ENCODE measurements at places on chromosomes 7 and 10.

GRCh38 chr10:125038637-125039036 is 96.7 kb downstream of the ZRANB1 start:
- no peak for DNase-seq
- H3K36me3 ChIP-seq, result no peaks in the 10 kb centered on the region
- H3K27me3 ChIP-seq, result no peaks in the 10 kb centered on the region
- H3K4me1 ChIP-seq, result no peaks in the 10 kb centered on the region
- H3K4me3 ChIP-seq, result no peak overlapping the region

DNA sequence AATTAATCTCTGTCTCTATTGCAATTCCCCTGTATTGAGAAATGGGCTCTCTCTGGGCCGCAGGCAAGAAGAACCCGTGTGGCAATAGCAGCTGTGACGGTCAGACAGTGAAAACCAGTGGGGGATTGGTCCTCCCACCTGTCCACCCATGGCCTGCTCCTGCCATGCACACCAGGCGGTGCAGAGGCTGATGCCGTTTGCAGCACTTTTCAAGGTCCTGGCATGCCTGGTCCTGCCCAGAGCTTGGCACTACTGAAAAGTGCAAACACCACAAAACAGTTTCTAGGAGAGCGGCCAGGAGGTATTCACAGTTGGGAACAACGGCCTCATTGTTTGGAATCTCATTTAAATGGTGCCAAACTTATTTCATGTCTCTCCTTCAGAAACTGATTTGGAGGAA is 41.5 kb downstream of the PSPH start:
- no peak for DNase-seq
- H3K4me3 ChIP-seq, result no peak overlapping the region
- H3K27me3 ChIP-seq, result no peaks in the 10 kb centered on the region
- peaks cover 16% of the 10 kb centered on the region for H3K36me3 ChIP-seq

DNA sequence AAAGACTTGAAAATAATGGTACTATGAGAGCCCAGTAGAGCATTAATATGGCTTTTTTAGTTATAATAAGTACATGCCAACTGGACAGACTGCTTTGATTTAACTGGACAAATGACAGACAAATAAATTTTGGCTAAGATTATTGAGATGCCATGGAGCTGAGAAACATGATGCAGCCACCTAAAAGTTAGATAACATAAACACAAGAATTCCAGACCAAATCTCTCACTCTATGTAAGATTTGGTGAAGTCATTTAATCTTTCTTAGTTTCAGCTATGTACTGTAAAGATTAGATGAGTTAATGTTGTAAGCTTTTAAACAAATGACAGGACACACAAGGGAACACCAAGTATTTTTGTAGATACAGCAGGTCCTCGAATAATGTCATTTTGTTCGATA is 118.2 kb downstream of the CACNA2D1 start:
- DNase-seq, result no peak
- no peak overlapping the region for H3K4me3 ChIP-seq
- H3K27me3 ChIP-seq, result no peaks in the 10 kb centered on the region
- no peaks in the 10 kb centered on the region for H3K36me3 ChIP-seq

DNA sequence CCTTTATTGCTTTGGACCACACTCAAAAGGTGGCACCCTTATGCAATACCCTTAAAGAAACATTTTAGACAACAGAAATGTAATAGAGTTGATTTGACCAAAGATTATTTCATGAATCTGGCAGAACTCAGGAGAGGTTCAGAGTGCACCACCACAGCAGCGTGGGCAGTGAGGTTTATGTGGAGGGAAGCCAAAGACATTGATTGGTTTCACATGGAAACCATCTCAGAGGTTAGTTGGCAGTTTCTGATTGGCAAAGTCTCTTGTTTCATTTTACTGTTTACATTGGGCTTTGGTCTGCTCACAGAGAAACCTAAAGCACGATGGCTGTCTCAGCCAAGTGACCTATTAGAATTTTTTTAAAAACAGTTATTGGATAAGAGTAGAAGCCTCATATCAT is 101.3 kb downstream of the SDHAF3 start:
- H3K4me1 ChIP-seq, result no peaks in the 10 kb centered on the region
- no peaks in the 10 kb centered on the region for H3K36me3 ChIP-seq
- H3K27me3 ChIP-seq, result peaks cover 2% of the 10 kb centered on the region
- no peak overlapping the region for H3K27ac ChIP-seq

DNA sequence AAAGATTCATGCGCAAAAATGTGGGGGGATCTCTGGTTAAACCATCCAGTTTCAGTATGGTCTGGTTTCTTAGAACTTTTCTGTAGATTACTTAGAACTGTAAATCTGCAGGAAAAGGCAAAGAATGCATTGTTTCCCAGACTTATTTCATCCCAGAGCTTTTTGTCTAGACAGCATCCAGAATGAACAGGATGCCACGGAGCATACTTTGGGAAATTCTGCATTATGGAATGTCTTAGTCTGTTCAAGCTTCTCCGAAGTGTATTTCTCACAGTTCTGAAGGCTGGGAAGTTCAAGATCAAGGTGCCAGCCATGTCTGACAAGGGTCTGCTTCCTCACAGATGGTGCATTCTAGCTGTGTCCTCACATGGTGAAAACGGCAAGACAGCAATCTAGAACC is 136.3 kb downstream of the INHBA start:
- H3K27ac ChIP-seq, result no peak overlapping the region
- H3K4me3 ChIP-seq, result no peak overlapping the region
- H3K4me1 ChIP-seq, result no peaks in the 10 kb centered on the region
- no peaks in the 10 kb centered on the region for H3K36me3 ChIP-seq

GRCh38 chr7:25694699-25695098 is 457.3 kb upstream of the NFE2L3 start:
- no peaks in the 10 kb centered on the region for H3K4me1 ChIP-seq
- no peak for DNase-seq
- H3K4me3 ChIP-seq, result no peak overlapping the region
- peaks cover 8% of the 10 kb centered on the region for H3K27me3 ChIP-seq

- H3K4me1 ChIP-seq, result peaks cover 8% of the 10 kb centered on the region
- H3K4me3 ChIP-seq, result no peak overlapping the region
- no peak for DNase-seq
- H3K36me3 ChIP-seq, result peaks cover 12% of the 10 kb centered on the region
- H3K27ac ChIP-seq, result no peak overlapping the region
These were observed 41.3 kb upstream of the GGCT start for GRCh38 chr7:30545791-30546555.

- H3K36me3 ChIP-seq, result no peaks in the 10 kb centered on the region
- no peak overlapping the region for H3K4me3 ChIP-seq
- no peaks in the 10 kb centered on the region for H3K4me1 ChIP-seq
- no peak overlapping the region for H3K27ac ChIP-seq
These were observed 40.2 kb downstream of the ANKRD61 start for GRCh38 chr7:6071406-6071805.

GRCh38 chr7:155011086-155011485 is 8.2 kb upstream of the PAXIP1 start:
- peaks cover 5% of the 10 kb centered on the region for H3K27me3 ChIP-seq
- no peaks in the 10 kb centered on the region for H3K4me1 ChIP-seq
- no peak for DNase-seq
- no peak overlapping the region for H3K4me3 ChIP-seq

DNA sequence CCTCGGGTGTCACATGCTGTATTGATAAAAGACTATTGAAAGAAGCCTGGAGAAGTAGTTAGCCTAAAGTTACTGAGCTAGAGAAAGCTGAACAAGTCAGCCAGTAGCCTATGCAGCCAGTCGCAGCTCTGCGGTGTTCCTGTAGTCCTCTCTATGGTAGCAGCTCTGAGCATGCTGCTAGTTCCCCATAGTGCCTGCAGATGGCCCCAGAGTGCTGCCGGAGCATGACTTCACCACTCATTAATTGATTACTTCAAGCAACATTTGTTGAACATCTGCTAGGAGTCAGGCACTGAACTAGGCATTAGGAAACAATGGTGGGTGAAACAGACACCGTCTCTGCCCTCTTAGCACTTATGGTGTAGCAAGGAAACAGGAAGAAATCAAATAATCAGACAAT is 422.7 kb downstream of the SORCS3 start:
- no peaks in the 10 kb centered on the region for H3K27me3 ChIP-seq
- H3K4me3 ChIP-seq, result no peak overlapping the region
- no peaks in the 10 kb centered on the region for H3K36me3 ChIP-seq

GRCh38 chr10:6411436-6411835 is 168.6 kb downstream of the PRKCQ start:
- H3K4me3 ChIP-seq, result no peak overlapping the region
- H3K27ac ChIP-seq, result no peak overlapping the region
- peaks cover 38% of the 10 kb centered on the region for H3K4me1 ChIP-seq
- DNase-seq, result no peak

DNA sequence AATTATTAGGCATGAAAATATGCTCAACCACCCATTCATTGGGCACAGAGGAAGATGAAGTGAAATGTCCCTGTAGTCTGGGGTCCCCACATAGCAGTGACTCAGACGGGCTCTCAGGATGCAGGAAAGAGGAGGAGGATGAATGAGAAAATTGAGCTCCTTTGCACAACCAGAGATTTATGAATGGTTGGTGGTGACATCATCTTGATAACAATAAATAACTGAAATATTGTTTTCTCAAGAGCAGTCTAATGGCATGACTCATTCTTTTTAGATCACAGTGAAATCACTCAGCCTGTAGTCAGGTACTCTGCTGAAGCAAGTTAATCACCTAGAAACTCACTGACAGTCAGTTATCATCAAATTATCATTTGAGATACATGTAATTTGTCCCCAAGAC is 254.1 kb downstream of the RELN start:
- no peak overlapping the region for H3K27ac ChIP-seq
- no peaks in the 10 kb centered on the region for H3K36me3 ChIP-seq
- no peaks in the 10 kb centered on the region for H3K4me1 ChIP-seq

- no peaks in the 10 kb centered on the region for H3K36me3 ChIP-seq
- no peak overlapping the region for H3K4me3 ChIP-seq
- H3K27me3 ChIP-seq, result peaks cover 8% of the 10 kb centered on the region
- H3K27ac ChIP-seq, result no peak overlapping the region
- peaks cover 2% of the 10 kb centered on the region for H3K4me1 ChIP-seq
- no peak for DNase-seq
These were observed 14.7 kb downstream of the GPR141 start for GRCh38 chr7:37698276-37698675.

- no peaks in the 10 kb centered on the region for H3K27me3 ChIP-seq
- DNase-seq, result no peak
- H3K4me3 ChIP-seq, result peak overlapping the region; percentile 57
- H3K4me1 ChIP-seq, result peaks cover 74% of the 10 kb centered on the region
- peaks cover 61% of the 10 kb centered on the region for H3K36me3 ChIP-seq
- H3K27ac ChIP-seq, result peak overlapping the region; percentile 91
These were observed 16.1 kb downstream of the OGDH start for GRCh38 chr7:44622342-44623151.

Data from activated T-helper 2 cell treated with anti-CD3 and anti-CD28 coated beads, Interferon-gamma antibody, Interleukin-2, Interleukin-4, amounts not matched to agents 10 μg/mL and 5 μg/mL and 100 μg/mL, durations not matched to agents 14 hours and 24 hours and 36 hours (primary cell).